ENCODE measurements at places on chromosomes 12 and 14.

DNA sequence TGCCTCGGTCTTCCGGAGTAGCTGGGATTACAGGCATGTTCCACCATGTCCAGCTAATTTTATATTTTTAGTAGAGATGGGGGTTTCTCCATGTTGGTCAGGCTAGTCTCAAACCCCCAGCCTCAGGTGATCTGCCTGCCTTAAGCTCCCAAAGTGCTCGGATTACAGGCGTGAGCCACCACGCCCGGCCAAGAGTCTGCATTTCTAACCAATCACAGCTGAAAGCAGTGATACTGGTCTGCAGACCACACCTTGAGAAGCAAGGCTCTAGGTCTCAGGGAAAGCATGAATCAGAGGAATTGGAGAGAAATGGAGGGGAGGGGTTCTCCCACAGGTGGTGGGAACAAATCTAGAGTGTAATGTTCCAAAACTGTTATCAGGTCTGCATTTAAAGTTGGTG lies 55.2 kb upstream of the TMEM263 start:
- DNase-seq = no peak

DNA sequence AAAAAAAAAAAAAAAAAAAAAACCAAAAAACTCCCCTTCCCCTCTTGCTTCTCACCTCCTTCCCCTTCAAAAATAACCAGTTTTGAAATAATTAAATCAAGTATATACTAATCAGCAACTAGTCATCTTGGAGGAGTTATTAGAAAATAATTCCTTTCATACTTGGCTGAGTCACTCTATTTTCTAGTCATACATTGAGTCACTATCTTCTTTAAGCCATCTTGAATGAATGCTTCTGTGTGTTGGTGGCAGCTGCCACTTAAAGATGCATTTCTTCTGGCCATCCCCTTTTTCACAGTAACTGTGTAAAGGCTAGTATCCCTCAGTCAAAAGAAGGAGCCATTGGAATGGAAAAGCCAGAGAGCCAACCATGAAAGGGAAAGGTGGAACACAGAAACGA lies 84.2 kb upstream of the TMEM263 start:
- no peak for DNase-seq

DNA sequence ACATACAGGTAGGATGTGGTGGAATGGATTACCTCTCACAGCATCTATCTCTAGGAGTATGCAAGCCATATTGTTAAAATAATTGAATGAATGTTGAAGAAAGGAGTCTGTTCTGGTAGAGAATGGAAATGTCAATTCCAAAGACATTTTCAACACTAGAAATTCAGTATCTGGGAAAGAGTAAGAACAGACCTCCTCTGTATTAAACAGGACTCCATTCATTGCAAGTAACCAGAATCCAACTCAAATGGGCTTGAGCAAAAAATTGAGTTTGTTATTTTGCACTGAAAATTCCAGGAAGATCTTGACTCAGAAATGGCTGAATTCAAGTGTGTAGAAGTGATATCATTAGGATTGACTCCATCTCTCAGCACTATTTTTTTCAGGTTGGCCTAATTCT lies 168.1 kb downstream of the C12orf42 start:
- no peak for DNase-seq

- DNase-seq = no peak
These were observed 54.3 kb upstream of the SRSF5 start for GRCh38 chr14:69712599-69713088.

- DNase-seq = no peak
These were observed 14.2 kb upstream of the HMGA2 start for GRCh38 chr12:65810036-65810435.

DNA sequence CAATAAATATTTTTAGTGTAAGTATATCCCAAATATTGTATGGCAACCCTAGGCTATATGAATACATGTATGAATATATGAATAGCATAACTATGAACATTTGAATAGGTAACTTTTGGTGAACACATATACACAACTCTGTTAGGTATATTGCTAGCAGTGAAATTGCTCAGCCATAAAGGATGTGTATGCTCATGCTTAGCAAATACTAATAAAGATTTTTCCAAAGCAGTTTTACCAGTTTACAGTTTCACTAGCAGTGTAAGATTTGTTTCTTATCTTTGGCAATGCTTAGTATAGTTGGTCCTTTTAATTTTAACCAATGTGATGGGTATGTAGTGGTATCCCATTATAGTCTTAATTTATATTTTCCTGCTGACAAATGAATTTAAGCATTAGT lies 5.3 kb upstream of the DAAM1 start:
- no peak for DNase-seq
